ENCODE measurements at places on chromosomes 5 and 9.
A peak's percentile ranks its signal among the peaks of the same experiment; 100 is the strongest.

DNA sequence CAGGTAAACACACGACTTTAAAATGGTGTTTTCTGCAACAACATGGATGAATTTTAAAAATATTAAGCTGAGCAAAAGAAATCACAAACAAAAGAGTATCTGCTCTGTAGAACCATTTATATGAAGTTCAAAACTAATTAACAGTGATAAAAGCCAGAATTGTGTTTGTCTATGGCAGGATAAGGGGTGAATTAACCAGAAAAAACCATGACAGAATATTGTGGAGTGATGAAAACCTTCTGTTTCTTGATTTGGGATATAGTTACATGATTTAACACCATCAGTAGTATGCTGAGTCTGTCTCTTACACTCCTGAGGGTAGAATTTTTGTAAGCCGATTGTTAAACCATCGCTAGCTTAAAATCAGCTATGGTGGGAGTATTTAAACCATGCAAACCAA is 101.7 kb upstream of the ZNF366 start:
- DNase-seq = no peak

GRCh38 chr5:52705720-52706119 is 82.0 kb upstream of the ITGA1 start:
- peak; percentile 44 for DNase-seq

GRCh38 chr9:15300218-15300617 is 6.8 kb downstream of the TTC39B start:
- DNase-seq = peak; percentile 26

DNA sequence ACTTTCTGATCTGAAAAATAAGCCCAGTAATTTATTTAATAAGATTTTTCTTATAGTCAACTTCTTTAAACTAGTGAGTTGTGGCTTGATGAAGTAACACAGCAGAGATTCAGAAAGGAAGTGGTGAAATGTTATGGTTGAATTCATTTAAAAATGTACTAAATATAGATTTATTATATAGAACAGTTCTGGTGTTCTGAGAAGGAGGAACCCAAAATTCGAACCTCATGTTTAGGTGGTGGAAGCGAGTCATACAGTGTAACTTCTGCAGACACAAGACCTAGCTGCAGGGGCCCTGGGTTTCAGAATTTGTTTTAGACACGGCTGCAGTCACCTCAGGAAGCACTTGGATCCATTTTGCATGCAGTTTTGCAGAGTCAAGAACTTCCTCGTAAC is 188.2 kb downstream of the TRIO start:
- DNase-seq = no peak

DNA sequence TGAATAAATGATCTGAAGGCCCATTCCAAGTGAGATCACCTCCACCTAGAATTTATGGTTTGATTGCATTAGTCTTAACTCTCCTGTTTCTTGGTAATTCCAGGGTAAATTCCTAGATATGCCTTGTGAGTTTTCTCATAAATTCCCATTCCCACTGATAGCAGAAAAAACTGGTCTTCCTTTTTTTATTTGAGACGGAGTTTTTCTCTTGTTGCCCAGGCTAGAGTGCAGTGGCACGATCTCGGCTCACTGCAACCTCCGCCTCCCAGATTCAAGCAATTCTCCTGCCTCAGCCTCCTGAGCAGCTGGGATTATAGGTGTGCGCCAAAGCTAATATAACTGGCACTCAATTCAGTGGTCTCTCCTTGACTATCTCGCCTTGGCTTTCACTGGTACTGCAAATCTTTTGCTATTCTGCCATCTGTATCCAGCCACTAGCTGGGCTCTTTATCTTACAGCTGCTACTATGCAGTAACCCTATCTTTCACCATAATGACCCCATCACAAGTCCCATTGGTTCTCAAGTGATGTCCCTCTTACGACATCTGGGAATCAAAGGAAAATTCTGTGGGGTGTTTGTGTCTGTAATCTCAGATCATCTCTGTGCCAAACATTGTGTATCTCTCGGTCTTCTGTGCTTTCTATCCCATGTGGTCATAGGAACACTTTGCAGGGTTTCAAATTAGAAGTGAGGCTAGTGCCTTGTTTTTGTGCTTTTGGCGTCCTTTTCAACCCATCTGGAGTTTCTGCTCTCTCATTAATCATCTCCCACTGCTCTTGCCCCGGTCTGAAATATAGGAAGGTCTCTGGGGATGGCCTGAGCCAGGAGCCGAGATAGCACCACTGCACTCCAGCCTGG is 14.4 kb downstream of the HNRNPK start:
- DNase-seq = peak; percentile 42

DNA sequence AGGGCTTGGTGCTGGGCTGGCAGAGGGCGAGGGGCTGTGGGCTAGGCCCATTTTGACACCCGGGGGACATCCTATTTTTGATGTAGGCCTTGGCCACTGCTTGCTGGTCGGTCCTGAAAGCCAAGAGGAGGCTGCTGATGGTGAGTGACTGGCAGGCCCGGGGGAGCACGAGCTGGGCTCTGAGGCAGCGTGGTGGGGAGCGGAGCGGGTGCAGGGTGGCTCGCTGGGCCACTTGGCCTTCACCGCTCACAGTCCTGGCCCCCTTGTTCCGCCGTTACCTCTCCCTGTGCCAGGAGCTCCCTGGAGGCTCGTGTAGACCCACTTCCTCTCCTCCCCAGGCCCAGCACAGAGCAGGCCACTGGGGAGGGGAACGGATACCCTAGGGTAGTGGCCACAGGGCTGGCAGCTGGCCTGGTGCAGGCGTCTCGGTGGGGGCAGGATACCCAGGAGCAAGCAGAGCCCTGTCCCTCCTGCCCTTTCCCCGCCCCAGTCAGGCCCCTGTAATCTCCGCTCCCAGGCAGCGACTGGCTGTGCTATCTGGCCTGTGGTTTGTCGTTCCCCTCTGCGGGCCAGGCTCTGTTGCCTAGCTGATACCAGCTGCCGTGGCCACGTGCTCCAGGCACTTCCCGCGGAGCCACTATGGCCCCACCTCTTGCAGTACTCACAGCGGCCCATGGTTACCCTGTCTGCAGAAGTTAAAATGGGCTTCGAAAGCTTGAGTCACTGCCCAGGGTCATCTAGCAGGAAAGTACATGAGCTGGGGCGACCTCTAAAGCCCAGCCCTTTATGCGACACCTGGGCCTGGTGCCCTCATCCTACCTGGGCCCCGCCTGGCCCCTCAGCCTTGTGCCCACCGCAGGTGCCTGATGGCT is 11.7 kb upstream of the DOLPP1 start:
- no peak for DNase-seq

DNA sequence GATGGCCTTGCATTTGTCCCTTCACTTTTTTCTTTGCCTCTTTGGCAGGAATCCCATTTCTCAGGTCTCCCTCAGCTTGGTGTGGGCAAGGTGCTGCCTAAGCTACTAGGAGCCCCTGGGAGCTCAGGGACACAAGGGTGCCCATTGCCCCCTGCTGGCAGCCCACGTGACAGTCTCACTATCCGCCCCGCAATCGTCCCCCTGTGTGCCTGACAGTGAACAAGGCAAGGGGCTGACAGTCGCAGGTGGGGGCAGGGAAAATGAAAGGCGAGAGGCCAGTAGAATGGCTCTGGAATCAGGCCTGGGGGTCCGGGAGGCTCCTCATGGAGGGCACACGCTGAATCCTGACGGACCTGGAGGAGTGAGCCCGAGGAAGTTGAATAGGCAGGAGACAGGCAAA is 2.0 kb upstream of the PCDH12 start:
- no peak for DNase-seq

GRCh38 chr9:116767219-116767618 is 80.1 kb downstream of the TRIM32 start:
- DNase-seq = no peak

- DNase-seq = no peak
Observed at GRCh38 chr9:92648474-92648971, 21.4 kb downstream of the IPPK start.

GRCh38 chr5:141483902-141484301 is 928 bp upstream of the PCDHGC4 start:
- DNase-seq = no peak

GRCh38 chr5:159440235-159440634 is 109.9 kb upstream of the IL12B start:
- DNase-seq = no peak

GRCh38 chr5:104540448-104540847 is 977.9 kb upstream of the NUDT12 start:
- DNase-seq = peak; percentile 73
